ENCODE measurements at places on chromosomes 12 and 14.
A peak's percentile ranks its signal among the peaks of the same experiment; 100 is the strongest.

GRCh38 chr14:68268197-68268596 lies 448.6 kb downstream of the RAD51B start:
- DNase-seq: no peak

DNA sequence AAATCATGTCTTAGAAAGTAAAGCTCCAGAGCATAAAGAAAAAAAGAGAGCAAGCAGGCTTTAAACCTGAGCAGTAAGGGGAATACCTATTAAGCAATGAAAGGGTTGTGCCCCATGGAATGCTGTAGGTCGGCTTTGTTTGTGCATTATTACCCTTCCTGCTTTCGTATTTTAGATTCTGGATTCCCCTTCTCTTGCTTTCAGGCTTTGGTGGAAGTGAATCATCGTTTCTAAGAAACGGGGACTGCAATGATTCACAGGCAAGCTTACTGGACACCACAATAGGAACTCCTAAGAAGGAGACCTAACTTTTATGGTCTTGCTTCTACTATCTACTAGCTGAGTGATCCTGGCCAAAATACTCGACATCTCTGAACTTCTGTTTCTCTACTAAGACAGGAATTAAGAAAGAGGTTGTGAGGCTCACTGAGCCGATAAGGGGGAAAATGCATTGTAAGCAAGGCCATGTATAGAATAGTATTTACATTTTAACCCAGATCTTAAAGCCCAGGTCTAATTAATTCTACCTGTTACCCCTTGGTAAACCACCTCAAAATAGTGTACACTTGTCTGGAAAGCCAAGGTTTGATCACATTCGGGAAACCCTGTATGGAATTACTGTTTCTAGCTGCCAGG lies 1.2 kb upstream of the BMAL2 start:
- no peak for DNase-seq

- no peak for DNase-seq
These were observed 441.6 kb upstream of the FBXO33 start for GRCh38 chr14:39873791-39874190.

DNA sequence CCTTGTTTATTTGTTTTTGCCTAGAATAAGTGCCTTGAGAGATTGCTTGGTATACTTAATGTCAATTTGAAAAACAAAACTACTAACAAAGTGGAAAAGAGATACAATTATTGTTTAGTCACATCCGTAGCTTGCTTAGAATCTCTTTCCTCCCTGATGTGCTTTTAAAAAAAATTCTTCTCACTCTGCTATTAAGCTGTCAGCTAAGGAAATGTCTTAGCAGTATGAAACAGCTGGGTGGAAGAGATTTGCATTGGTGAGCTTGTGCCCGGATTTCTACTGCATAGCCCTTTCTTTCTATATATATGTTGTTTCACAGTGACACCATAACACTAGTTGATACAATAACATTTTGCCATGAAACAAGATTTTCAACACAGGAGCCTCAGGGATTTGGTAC lies 229.4 kb upstream of the RGS6 start:
- no peak for DNase-seq

GRCh38 chr14:50067723-50068495 lies 48.5 kb downstream of the VCPKMT start:
- no peak for DNase-seq

DNA sequence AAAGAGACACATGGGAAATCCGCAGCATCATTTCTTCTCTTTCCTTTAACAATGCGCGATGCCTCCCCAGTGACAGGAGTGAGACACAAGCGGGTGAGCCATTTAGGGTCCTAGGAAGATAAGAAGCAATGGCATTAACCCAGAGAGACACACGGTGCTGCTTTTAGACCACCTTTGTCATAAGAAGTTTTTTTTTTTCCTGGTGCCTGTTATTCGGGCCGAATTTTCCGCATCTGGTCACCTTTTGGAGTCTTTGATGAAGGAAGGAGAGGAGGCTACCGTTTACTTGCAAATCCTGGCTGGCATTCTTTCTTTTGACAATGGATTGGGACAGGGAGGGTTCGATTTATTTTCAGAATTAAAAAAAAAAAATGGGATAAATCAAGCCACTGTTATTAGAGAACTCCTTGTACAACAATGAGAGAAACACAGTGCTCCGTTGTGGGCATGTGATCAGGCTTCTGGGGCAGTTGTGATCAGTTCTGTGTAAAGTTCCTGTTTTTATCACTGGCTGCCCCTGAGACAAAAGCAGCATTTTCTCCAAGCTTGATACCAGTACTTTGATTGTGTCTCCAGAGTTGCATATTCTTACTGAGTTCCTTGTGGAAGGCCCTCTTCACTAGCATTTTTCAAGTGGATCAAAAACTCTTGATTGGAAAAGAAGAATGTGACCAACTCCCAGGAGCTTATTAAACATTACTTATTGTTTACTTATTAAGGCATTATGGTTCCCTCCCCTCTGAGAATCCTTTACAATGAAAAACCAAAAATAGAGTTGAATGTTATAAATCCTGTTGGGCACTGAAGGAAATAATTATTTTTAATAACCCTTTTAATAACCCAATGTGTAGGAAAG lies 1.1 kb downstream of the DIP2B start:
- DNase-seq: peak; percentile 54

DNA sequence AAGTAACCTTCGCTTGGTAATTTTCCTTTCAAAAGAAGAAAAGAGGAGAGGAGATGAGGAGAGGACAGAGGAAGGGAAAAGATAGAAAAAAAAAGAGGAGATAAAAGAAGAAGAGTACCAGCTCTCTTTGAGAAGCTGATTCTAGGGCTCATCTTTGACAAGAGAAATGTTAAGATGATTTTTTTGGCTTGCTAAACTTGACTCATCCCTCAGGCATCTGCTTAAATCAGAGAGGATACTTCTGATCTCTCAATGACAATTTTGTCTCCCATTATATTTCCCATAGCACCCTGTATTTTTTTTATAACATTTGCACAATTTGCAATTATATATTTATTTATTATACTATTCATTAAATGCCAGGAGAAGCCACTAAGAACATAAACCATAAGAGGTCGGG lies 17.1 kb downstream of the SYT1 start:
- DNase-seq: no peak

DNA sequence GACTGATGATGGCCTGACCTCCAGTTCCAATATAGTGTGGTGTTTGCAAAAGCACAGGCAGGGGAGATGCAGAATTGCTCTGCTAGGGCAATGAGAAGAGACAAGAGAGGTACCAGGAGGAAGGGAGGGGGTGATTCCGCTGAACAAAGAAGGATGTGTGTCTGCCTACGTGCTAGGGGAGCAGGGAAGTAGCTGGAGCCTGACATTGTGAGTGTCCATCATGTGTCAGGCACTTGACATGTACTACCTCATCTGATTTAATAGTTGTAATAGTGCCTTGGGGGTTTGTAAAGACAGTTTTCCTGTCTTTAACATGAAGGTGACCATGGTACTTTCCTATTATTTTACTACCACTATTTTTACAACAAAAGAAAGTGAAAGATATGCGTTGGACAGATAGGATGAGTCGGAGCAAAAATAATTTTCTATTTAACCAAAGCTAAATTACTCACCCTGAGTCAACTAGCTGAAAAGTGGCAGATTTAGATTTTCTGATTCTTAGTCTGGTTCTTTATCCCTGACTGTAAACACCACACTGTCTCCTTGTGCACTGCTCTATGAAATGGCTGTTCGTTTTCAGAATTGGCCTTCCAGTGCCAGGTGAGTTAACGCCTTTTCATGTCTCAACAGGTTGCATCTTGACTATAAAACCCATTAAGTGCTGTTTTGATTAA lies 33.7 kb upstream of the TEAD4 start:
- no peak for DNase-seq

- no peak for DNase-seq
These were observed 5.4 kb upstream of the CCDC177 start for GRCh38 chr14:69580009-69580577.

Measured in left lung (tissue), 14 donors.